ENCODE measurements at places on chromosomes 4 and X.

DNA sequence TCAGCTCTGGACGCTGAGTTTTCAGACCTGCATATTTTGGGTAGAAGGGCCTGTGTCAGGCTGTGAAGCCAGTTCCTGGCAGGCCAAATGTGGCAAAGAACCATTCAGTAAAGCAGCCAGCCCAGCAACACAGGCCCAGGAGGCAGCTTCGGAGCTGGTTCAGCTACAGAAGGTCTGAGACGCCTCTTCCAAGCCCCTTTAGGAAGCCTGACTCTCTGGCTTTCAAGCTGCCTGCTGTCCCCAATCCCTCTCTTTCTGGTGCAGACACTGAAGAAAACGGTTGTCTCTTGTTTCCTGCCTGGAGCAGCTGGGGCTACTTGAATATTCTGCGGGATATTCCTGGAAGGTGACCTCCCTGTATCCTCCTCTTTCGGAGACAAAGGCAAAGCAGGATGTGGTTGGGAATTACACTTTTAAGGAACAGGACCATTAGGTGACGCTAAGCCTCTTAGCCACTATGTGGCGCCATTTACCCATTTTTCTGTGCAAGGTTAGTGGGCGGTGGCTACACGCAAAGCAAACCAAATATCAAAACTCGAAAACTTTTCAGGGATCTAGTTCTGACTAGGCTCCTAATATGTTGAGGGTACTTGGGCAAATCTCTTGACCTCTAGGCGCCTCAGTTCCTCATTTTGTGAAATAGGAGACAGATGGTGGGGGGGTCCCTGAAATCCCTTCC, 47.2 kb upstream of the LAS1L start:
- no peaks in the 10 kb centered on the region for H3K36me3 ChIP-seq
- peak; percentile 65 for DNase-seq
- H3K4me3 ChIP-seq: no peak overlapping the region
- H3K27me3 ChIP-seq: no peaks in the 10 kb centered on the region
- no peak overlapping the region for H3K27ac ChIP-seq

DNA sequence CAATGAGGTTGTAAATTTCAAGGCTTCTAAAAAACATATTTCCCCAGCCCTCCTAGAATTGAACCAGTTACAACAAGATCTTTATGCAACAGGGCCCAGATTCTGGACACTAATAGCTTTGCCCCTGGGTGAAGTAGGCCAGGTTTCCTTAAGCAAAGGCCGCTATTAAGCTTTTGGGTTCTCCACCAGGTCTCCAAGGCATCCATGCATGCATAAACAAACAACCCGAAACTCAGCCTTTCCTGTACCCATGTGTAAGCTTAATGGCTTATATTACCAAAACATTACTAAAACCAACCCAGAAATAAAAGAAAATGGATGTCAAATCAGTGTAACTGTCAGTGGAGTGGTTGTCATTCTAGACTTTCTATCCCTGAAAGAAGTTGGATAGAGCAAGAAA, 137.1 kb downstream of the ARHGAP6 start:
- no peak for DNase-seq
- H3K27ac ChIP-seq: no peak overlapping the region
- H3K36me3 ChIP-seq: no peaks in the 10 kb centered on the region
- no peaks in the 10 kb centered on the region for H3K27me3 ChIP-seq

DNA sequence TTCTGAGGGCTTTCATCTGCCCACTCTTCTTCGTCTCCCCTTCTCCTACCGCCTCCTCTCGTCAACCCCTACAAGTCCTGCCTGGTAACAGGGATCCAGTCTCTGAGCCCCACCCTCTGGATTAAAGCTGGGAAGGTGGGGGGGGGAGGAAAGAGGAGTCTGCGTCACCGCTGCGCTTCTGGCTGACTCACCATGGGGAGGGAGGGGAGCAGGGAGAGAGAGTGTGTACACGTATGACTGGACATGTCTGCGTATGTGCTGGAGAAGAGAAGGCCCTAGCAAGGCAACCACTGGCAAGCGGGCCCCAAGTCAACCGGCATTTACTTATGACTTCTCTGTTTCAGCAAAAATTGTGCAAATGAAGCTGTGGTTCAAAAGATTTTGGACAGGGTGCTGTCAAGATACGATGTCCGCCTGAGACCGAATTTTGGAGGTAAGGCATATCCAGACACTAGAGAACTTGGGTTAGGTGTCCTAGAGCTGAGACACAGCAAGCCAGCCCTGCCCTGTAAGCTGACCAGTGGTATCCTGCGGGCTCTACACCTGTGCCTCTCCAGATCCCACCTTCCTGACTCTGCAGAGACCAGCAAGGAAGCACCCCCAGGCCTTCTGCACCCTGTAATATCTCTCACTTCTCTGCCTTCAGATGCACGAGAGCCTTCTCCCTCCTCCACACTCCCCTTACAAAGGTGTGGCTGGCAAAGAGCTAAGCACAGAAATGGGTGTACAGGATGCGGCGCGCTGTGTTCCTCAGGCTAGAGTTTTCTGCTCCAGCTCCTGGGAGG, 2.5 kb downstream of the GABRQ start:
- H3K4me1 ChIP-seq: peaks cover 10% of the 10 kb centered on the region
- H3K36me3 ChIP-seq: no peaks in the 10 kb centered on the region
- H3K27ac ChIP-seq: no peak overlapping the region
- no peak overlapping the region for H3K4me3 ChIP-seq
- H3K27me3 ChIP-seq: peaks cover 5% of the 10 kb centered on the region
- DNase-seq: no peak

DNA sequence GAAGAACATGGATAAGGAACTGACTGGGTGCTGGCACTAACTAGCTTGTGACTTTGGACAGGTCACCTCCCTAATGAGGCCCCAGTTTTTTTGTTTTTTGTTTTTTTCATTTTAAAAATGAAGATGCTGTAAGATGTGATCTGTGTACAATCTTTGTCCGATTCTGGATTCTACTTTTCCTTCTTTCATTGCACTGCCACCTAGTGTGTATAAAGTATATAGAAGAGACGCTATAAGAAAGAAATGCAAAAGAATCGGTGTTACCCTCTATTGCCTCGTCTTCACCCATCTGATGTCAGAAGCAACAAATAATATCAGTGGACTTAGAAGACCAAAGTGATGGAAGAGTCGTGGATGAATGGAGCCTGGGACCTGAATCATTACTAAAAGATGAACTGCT, 58.6 kb upstream of the P2RY10 start:
- no peak for DNase-seq
- no peaks in the 10 kb centered on the region for H3K27me3 ChIP-seq
- H3K27ac ChIP-seq: no peak overlapping the region
- no peaks in the 10 kb centered on the region for H3K4me1 ChIP-seq
- H3K36me3 ChIP-seq: no peaks in the 10 kb centered on the region
- H3K4me3 ChIP-seq: no peak overlapping the region

DNA sequence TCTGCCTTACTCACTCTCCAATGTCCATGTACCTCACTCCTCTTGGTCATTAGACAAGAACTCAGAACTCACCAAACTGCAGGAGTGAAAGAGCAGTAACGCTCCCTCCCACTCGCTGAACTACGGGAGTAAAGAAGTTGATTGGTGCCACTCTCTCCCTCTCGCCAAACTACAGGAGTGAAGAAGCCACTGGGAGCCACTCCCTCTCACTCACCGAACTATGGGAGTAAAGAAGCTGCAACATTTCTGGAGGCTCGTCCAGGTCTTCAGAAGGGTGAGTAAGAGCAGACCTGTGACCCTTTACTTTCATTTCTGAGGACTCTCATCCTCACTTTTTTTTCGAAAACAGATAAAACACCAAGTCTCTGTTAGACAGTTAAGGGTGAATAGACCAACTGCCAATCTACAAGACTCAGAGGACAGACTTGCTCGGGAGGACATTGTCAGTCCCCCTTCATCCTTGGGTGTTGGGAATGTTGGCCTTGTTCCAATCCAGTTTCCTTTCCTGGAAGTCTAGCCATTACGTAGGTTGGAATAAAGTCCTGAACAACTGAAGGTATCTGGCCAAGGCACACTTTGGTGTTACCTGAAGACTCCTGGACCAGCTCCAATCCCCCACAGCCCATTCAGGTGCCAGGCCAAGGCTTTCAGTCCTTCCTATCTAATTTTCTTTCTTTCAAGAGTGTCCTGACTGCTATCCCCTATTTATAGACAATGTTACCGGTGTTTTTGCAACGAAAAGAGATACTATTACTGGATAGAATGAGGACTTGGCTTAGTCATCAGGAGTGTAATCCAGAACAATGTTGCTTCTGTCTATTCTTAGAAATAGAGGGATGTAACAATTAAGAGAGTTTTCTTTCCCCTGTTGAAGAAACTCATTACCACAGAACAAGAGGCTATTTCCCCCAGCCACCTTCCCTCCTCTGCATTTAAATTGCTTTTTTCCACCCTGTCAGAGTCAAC, 11.0 kb upstream of the COL25A1 start:
- no peak for DNase-seq
- H3K4me1 ChIP-seq: no peaks in the 10 kb centered on the region
- H3K27me3 ChIP-seq: no peaks in the 10 kb centered on the region
- no peak overlapping the region for H3K4me3 ChIP-seq

DNA sequence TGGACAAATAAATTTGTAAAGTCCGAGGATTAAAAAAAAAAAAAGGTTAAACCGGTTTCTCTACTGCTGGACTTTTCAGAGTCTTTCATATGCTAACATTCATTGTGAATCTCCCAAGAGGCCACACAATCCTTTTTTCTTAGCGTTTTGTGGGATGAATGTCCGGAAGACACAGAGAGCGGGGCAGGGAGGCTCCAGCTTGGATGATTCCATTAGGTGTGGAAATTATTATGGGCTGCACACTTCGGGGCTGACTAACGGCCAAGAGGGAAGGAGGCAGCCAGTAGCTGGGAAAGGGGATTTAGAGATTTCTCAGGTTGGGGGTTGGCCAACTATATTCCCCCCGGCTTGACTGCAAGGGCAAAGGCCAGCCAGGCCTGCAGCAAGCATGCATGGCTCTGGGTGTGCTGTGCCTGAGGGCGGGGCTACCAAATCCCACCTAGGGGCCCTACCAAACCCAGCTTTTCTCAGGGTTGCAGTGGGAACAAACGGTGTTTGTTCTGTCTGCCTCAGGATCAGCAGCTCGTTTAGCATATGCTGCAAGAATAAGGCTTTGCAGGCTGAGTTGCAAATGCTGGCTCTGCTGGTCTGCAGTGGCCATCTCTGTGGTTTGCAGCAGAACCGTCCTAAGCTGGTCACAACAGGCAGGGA, 28.6 kb downstream of the NYX start:
- H3K4me1 ChIP-seq: no peaks in the 10 kb centered on the region
- no peak overlapping the region for H3K27ac ChIP-seq
- DNase-seq: no peak
- H3K27me3 ChIP-seq: peaks cover 6% of the 10 kb centered on the region
- H3K36me3 ChIP-seq: no peaks in the 10 kb centered on the region
- H3K4me3 ChIP-seq: no peak overlapping the region

DNA sequence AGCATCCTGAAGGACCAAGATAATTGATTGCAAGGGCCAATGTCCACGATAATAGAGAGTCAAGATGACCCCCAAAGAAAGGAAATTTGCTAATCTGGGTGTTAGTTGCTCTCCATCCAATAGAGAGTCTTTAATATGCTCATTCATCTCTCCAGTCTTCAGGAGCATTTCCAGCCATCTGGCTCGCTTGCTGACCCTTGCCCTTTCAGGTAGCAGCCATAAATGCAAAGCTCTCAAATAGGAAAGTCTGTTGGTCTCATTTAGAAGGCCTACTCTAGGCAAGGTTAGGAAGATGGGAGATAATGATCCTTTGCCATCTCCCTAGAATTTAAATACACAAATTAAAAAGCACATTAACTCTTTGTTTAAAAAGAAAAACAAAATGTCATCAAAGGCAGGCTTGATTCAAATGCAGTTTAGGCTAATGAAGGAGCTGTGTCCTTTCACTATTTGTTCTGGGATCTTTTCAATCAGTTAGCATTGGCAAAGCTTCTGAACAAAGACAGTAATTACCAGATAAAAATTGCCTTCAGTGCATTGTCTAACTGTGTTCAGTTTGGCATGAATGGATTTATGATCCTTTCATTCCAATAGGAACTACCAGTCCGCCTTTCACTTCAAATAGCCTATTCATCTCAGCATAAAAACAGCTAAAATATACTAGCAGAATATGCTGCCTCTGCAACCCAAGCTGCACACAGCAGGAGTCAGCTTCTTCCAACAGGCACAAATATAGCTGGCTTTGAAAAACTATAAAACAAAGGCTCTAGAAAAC, 49.6 kb upstream of the ATXN3L start:
- H3K4me3 ChIP-seq: no peak overlapping the region
- H3K36me3 ChIP-seq: no peaks in the 10 kb centered on the region
- DNase-seq: no peak
- no peaks in the 10 kb centered on the region for H3K4me1 ChIP-seq
- no peak overlapping the region for H3K27ac ChIP-seq

DNA sequence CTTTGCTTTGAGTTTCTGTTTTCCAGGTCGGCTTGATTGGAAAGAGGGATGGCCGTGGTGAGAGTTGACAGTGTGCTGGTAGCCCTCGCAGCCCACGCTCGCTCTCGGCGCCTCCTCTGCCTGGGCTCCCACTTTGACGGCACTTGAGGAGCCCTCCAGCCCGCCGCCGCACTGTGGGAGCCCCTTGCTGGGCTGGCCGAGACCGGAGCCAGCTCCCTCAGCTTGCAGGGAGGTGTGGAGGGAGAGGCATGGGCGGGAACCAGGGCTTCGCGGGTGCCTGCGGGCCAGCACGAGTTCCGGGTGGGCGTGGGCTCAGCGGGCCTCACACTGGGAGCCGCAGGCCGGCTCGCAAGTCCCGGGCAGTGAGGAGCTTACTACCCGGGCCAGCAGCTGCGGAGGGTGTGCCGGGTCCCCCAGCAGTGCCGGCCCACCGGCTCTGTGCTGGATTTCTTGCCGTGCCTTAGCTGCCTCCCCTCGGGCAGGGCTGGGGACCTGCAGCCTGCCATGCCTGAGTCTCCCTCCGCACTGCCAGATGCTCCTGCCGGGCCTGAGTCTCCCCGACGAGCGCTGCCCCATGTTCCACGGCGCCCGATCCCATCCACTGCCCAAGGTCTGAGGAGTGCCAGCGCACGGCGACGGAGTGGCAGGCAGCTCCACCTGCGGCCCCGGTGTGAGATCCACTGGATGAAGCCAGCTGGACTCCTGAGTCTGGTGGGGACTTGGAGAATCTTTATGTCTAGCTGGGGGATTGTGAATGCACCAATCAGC, 166.4 kb upstream of the FAT1 start:
- H3K27ac ChIP-seq: no peak overlapping the region
- no peaks in the 10 kb centered on the region for H3K27me3 ChIP-seq
- no peaks in the 10 kb centered on the region for H3K4me1 ChIP-seq
- DNase-seq: no peak
- H3K36me3 ChIP-seq: no peaks in the 10 kb centered on the region

DNA sequence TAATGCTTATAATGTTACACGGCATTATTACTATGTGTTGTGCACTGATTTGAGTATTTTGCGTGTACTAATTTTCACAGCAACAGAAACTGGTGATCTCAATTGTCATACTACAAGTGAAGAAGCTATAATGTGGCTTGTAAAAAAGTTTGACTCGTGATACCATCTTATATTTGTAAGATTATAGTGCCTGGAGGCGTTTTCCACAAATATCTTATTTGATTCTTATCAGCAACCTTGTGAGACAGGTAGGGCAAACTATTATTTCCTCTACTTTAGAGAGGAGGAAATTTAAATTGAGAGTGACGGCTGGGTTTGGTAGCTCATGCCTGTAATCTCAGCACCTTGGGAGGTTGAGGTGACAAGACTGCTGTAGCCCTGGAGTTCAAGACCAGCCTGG, 4.5 kb downstream of the CUL4B start:
- H3K36me3 ChIP-seq: peaks cover 5% of the 10 kb centered on the region
- no peak overlapping the region for H3K27ac ChIP-seq
- H3K4me3 ChIP-seq: no peak overlapping the region
- DNase-seq: no peak

- peaks cover 11% of the 10 kb centered on the region for H3K36me3 ChIP-seq
- H3K4me3 ChIP-seq: no peak overlapping the region
- H3K27ac ChIP-seq: no peak overlapping the region
- no peaks in the 10 kb centered on the region for H3K4me1 ChIP-seq
- DNase-seq: peak; percentile 82
- no peaks in the 10 kb centered on the region for H3K27me3 ChIP-seq
Measured at GRCh38 chrX:10119399-10119990, 37.3 kb upstream of the CLCN4 start.
